Activated CD8-positive, alpha-beta memory T cell treated with anti-CD3 and anti-CD28 coated beads for 1 hour (primary cell): ENCODE measurements at places on chromosomes 3 and 15.

GRCh38 chr3:142224482-142225072 is 808 bp downstream of the GK5 start:
- no peak for DNase-seq

GRCh38 chr3:109070211-109070610 is 47.7 kb downstream of the MORC1 start:
- no peak for DNase-seq

DNA sequence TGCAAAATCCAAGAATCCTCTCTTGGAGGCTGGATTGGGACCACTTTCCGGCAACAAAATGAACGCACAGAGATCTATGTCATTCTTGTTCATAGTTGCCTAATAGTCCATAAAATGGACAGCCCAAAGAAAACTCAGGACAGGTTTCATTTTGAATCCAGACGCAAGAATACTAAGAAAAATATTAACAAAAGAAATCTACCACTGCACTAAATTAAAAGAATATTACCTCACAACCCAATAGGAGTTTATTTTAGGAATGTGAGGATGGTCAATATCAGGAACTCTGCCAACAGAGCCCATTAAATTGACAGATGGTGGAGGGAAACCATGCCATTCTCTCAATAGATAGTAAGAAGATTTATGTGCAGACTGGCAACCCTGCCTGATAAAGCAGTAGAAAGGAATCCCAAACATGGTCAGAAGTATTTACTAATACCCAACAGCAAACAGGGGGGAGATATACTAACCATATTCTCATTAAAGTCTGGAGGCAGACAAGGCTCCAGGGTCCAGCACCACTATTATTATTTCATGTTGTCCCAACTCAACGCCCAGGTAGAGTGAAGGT is 127.6 kb downstream of the SMAD6 start:
- DNase-seq: no peak

GRCh38 chr3:165233501-165234195 is 37.5 kb upstream of the SLITRK3 start:
- DNase-seq: no peak
